ENCODE measurements at places on chromosomes 3 and 15. TPM values are rescaled to one million over a fixed set of nuclear protein-coding genes. Genes with fewer than 3 reads are reported as not detected.

DNA sequence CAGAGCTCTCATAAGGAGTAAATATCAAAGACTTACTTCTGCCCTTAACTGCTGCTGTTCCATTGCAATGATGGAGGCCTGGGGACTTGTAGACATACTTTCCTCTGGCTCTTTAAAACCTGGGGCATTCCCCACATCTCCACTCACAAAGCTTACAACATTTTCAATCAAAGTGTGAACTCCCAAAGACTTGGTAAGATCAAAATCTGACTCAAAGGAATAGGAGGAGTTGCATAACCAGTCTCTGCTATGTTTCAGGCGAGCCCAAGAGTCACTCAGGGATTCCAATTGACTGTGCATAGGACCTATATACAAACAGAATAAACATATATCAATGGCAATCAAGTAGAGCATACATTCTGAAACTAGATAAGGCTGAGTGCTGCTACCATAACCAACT is 101.5 kb downstream of the FBXL22 start:
- no peak overlapping the region for H3K27ac ChIP-seq
- H3K36me3 ChIP-seq = peaks cover 26% of the 10 kb centered on the region
- H3K4me1 ChIP-seq = no peaks in the 10 kb centered on the region
- no peak overlapping the region for H3K4me3 ChIP-seq

- DNase-seq = no peak
- H3K4me1 ChIP-seq = no peaks in the 10 kb centered on the region
- H3K36me3 ChIP-seq = no peaks in the 10 kb centered on the region
- no peak overlapping the region for H3K27ac ChIP-seq
Observed at GRCh38 chr3:120645083-120645845, 36.8 kb downstream of the HGD start.

DNA sequence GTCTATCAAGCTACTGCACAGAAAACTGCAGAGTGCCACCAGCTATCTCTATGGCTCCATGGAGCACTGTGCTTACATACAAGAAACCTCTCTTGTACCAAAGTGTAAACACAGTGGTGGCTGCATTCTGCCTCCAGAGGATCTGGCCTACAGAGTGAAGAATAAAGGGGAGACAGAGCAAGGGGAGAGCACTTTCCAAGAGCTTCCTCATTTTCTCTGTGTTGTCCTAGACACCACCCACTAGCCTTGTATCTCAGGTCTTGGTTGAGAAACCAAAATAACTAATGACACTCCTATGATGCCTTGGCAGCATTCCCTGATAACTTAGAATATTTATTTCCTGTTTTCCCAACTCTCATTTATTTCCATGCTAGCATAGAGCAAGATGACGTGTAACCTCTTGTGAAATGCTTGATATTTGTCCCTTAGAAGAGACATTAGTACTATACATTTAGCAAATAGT is 56.9 kb upstream of the PHLDB2 start:
- peak overlapping the region; percentile 85 for H3K27ac ChIP-seq
- H3K4me3 ChIP-seq = no peak overlapping the region
- no peaks in the 10 kb centered on the region for H3K4me1 ChIP-seq
- H3K27me3 ChIP-seq = no peaks in the 10 kb centered on the region
- no peak for DNase-seq

DNA sequence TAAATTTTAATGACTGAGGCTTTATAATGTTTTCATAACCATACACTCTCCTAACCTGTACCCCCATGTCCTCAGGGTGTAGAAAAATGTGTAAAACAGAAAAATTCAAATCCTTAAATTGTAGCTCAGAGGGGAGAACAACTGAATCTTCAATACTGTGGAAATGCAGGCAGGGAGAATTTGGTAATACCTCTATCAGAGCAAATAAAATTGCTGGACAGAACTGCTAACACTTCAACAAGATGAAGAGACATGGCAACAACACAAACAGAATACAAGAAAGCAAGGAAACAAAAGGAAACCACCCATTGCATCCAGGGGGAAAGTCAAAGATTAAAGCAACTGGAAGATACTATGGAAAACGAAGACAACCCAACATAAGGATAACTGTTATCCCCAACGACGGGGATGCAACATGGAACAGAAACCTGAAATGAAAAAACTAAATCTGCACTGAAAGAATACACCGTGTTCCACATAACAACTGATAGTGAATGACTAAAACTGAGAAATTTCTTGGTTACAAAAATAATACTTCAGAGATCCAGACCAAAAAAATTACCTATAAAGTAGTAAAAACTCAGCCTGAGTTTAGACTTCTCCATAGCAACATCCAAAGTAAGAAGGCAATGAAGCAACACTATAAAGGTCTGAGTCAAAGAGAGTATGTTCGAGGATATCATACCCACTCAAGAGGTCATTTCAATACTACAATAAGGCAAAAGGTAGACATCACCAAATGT is 48.5 kb downstream of the HACD2 start:
- no peak for DNase-seq
- H3K27me3 ChIP-seq = no peaks in the 10 kb centered on the region
- H3K4me3 ChIP-seq = no peak overlapping the region
- H3K4me1 ChIP-seq = no peaks in the 10 kb centered on the region
- H3K27ac ChIP-seq = no peak overlapping the region

GRCh38 chr3:14538451-14539088 is 1.6 kb downstream of the GRIP2 start:
- no peak overlapping the region for H3K4me3 ChIP-seq
- no peaks in the 10 kb centered on the region for H3K27me3 ChIP-seq
- H3K4me1 ChIP-seq = no peaks in the 10 kb centered on the region
- no peak overlapping the region for H3K27ac ChIP-seq
- no peaks in the 10 kb centered on the region for H3K36me3 ChIP-seq

- no peak for DNase-seq
- H3K27me3 ChIP-seq = no peaks in the 10 kb centered on the region
- H3K36me3 ChIP-seq = no peaks in the 10 kb centered on the region
- H3K4me1 ChIP-seq = no peaks in the 10 kb centered on the region
Observed at GRCh38 chr3:15452961-15453360, 25.6 kb downstream of the EAF1 start.

DNA sequence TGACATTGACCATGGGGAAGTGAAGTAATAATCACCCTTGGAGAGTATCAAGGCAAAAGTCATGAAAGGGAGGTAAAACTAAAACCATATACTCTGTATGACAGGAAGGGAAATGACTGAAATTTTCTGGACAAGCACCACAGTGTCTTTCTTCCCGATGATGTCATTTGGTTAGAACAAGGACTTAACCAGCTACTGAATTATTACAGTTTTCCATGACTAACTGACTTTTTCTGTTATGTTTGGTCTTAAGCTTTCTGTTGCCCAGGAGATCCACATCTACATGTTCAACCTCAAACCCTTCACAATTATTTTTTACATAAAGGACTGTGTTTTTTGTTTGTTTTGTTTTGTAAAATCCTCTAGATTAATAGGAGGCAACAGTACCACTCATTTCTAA is 191.9 kb upstream of the IL12A start:
- no peak overlapping the region for H3K4me3 ChIP-seq
- H3K27ac ChIP-seq = no peak overlapping the region
- no peak for DNase-seq

GRCh38 chr15:35998663-35999602 is 453.0 kb upstream of the DPH6 start:
- H3K4me1 ChIP-seq = no peaks in the 10 kb centered on the region
- DNase-seq = no peak
- H3K27me3 ChIP-seq = no peaks in the 10 kb centered on the region
- no peak overlapping the region for H3K4me3 ChIP-seq

The MESP1 gene
- total RNA-seq = 0.38 TPM

The C3orf22 gene
- total RNA-seq = not detected

The SPINT1 gene
- total RNA-seq = 9.2 TPM

The MESP2 gene
- 0.19 TPM for total RNA-seq

The AADACL2 gene
- total RNA-seq = 0.14 TPM

Data from thymus (tissue), 14 donors.